ENCODE measurements at places on chromosomes 3 and 15. TPM values are rescaled to one million over a fixed set of nuclear protein-coding genes. Genes with fewer than 3 reads are reported as not detected.

GRCh38 chr15:73940061-73940981, 14.1 kb downstream of the LOXL1 start:
- no peaks in the 10 kb centered on the region for H3K4me1 ChIP-seq
- DNase-seq = no peak
- H3K27ac ChIP-seq = no peak overlapping the region
- H3K27me3 ChIP-seq = no peaks in the 10 kb centered on the region
- no peak overlapping the region for H3K4me3 ChIP-seq

LINGO1 gene
- total RNA-seq = 1.0 TPM

DNA sequence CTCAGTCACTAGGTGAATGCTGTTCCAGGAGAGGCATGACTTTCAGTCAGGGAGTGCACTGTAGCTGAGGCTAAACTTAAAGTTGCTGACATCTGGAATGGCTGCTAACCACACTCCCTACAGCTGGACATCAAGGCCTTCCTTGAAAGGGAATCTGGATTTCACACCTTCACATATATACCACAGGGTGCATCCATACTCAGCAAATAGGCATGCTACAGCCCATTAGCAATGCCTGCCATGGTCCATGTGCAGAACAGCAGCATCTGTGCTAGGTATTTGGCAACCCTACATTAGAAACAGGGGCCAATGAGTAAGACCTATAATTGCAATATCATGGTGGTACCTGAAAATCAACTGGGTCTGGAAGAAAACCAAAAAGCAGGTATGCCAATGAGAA, 74.8 kb downstream of the SNTN start:
- no peaks in the 10 kb centered on the region for H3K4me1 ChIP-seq
- no peak overlapping the region for H3K27ac ChIP-seq
- H3K27me3 ChIP-seq = no peaks in the 10 kb centered on the region
- no peaks in the 10 kb centered on the region for H3K36me3 ChIP-seq
- H3K4me3 ChIP-seq = no peak overlapping the region

- H3K4me1 ChIP-seq = no peaks in the 10 kb centered on the region
- no peak overlapping the region for H3K27ac ChIP-seq
- no peak for DNase-seq
- no peak overlapping the region for H3K4me3 ChIP-seq
- no peaks in the 10 kb centered on the region for H3K27me3 ChIP-seq
Measured at GRCh38 chr3:6367171-6367570, 493.7 kb upstream of the GRM7 start.

DNA sequence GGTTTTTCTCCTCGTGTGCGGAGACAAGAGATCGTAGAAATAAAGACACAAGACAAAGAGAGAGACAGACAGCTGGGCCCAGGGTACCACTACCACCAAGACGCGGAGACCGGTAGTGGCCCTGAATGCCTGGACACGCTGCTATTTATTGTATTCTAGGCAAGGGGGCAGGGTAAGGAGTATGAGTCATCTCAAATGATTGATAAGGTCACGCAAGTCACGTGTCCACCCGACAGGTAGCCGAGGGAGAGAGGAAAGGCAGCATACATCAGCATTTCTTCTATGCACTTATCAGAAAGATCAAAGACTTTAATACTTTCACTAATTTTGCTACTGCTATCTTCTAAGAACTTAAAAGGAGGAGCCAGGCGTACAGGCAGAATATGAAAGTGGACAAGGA, 28.2 kb downstream of the MYL3 start:
- DNase-seq = no peak
- H3K27me3 ChIP-seq = no peaks in the 10 kb centered on the region
- H3K4me3 ChIP-seq = no peak overlapping the region
- no peaks in the 10 kb centered on the region for H3K4me1 ChIP-seq

SI gene
- total RNA-seq = not detected

ZCWPW2 gene
- 2.6 TPM for total RNA-seq

GRCh38 chr3:119230071-119230470, 10.6 kb downstream of the B4GALT4 start:
- H3K27me3 ChIP-seq = no peaks in the 10 kb centered on the region
- H3K4me3 ChIP-seq = no peak overlapping the region
- no peaks in the 10 kb centered on the region for H3K4me1 ChIP-seq
- no peak overlapping the region for H3K27ac ChIP-seq
- DNase-seq = no peak
- H3K36me3 ChIP-seq = peaks cover 32% of the 10 kb centered on the region

GRCh38 chr15:101446518-101447167, 42.9 kb downstream of the PCSK6 start:
- H3K27ac ChIP-seq = peak overlapping the region; percentile 38
- H3K27me3 ChIP-seq = no peaks in the 10 kb centered on the region
- H3K4me1 ChIP-seq = no peaks in the 10 kb centered on the region

DNA sequence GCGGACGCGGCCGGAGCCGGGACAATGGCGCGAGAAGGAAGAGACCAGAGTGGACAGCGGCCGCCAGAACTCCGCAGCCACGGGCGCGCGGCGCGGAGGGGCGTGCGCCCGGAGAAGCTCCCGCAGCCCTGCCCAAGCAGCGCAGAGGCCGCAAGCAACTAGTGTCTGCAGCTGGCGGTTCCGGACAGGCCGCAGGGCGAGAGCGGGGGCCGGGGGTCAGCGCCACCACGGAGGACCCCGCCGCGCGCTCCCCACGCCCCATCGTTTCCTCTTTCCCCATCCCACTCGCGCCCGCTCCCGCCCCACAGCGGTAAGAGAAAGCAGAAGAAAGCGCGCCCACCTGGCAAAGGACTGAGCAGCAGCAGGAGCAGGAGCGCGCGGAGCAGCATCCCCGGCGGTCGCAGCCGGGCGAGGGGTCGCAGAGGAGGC, 440 bp downstream of the PRTG start:
- no peaks in the 10 kb centered on the region for H3K36me3 ChIP-seq
- H3K27ac ChIP-seq = peak overlapping the region; percentile 79
- peak; percentile 61 for DNase-seq
- peak overlapping the region; percentile 75 for H3K4me3 ChIP-seq

DNA sequence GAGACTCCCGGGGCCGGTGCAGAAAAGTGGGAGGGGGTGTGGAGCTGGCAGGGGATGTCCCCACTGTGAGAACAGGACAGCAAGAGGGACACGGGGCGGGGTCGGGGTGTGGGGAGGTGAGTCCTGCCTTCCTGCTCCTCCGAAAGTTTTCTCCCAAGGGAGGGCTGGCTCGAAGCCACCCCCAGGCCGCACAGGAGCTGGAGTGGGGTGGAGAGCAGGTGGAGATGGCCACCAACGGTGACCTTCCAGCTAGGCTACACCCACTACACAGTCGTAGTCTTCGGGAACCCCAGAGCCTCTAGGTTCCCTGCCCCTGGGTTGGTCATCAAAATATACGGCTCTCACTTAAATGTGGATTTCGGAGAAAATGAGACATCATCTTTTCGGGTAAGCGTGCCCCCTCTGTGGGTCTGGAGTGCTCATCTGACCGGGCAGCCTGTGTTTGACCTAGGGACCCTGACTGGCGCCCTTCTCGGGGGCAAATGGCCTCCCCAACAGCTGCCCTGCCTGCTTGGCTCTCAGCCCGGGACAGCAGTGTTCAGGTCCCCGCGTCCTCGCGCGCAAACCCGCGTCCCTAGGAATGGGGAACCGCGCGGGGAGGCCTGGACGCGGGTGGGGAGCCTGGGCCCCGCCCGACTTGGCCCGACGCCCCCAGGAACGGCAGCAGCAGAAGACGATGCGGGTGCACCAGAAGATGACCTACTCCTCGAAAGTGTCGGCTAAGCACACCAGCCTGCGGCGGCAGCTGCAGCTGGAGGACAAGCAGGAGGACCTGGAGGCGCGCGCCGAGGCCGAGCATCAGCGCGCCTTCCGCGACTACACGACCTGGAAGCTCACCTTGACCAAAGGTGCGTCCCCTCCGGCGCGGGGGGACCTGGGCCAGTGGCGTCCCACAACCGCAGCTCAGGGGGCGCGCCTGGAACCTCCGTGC, 21.2 kb downstream of the CFAP100 start:
- no peak for DNase-seq
- no peaks in the 10 kb centered on the region for H3K36me3 ChIP-seq
- H3K4me3 ChIP-seq = no peak overlapping the region
- no peaks in the 10 kb centered on the region for H3K27me3 ChIP-seq
- no peak overlapping the region for H3K27ac ChIP-seq
- no peaks in the 10 kb centered on the region for H3K4me1 ChIP-seq

- H3K4me3 ChIP-seq = no peak overlapping the region
- peak; percentile 74 for DNase-seq
- no peaks in the 10 kb centered on the region for H3K36me3 ChIP-seq
- H3K27me3 ChIP-seq = no peaks in the 10 kb centered on the region
- peaks cover 28% of the 10 kb centered on the region for H3K4me1 ChIP-seq
Measured at GRCh38 chr3:141796889-141797781, 33.9 kb downstream of the GRK7 start.

SH3GL3 gene
- not detected for total RNA-seq

- no peak overlapping the region for H3K27ac ChIP-seq
- H3K36me3 ChIP-seq = peaks cover 9% of the 10 kb centered on the region
- no peak overlapping the region for H3K4me3 ChIP-seq
- peak; percentile 8 for DNase-seq
- H3K4me1 ChIP-seq = no peaks in the 10 kb centered on the region
Measured at GRCh38 chr15:65902373-65902772, 33.1 kb downstream of the RAB11A start.

DNA sequence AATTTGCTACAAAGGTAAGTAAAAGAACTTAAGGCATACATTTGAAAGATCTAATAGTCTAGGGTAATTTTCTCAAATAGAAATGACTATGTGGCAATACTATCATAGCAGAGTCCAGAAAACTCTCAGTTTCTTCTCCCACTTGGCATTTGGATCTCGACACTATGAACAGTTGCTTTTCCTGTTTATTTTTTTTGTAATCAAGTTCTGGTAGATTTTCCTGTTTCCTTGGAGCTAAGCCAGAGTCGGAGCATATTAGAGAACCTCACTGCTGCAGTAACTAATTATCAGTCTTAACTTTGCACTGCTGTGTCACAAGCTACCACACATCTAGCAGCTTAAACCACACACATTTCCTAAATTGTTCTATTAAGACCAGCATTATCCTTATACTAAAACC, 44.9 kb upstream of the ZNF385D start:
- no peak for DNase-seq
- H3K36me3 ChIP-seq = no peaks in the 10 kb centered on the region
- no peaks in the 10 kb centered on the region for H3K27me3 ChIP-seq
- no peak overlapping the region for H3K27ac ChIP-seq
- H3K4me1 ChIP-seq = no peaks in the 10 kb centered on the region

PTH1R gene
- 5.1 TPM for total RNA-seq

- H3K27me3 ChIP-seq = no peaks in the 10 kb centered on the region
- no peak overlapping the region for H3K27ac ChIP-seq
- no peak overlapping the region for H3K4me3 ChIP-seq
- no peak for DNase-seq
- H3K36me3 ChIP-seq = no peaks in the 10 kb centered on the region
Measured at GRCh38 chr3:38640661-38641452, 8.6 kb downstream of the SCN5A start.

All from thyroid gland (tissue), 4 donors.